ENCODE measurements at places on chromosomes 3 and 15. TPM values are rescaled to one million over a fixed set of nuclear protein-coding genes. Genes with fewer than 3 reads are reported as not detected.

Gene RASGRF1
- total RNA-seq, result 1.0 TPM

DNA sequence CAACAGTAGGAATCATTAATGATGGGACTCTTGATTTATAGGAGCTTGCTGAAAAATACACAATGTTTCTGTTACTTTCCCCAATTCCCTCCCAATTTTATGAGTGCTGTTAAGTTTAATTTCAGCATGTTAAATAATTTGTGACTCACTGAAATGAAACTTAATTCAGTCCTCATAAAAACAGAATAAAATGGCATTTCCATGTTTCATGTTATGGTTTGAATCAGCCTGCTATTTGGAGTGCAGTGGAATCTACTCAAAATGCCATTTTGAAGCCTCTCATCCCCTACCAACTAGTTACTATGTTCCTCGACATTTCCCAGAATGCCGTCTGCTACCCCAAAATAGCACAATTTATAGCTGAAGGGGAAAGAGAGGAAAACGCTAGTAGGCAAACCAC lies 237.5 kb downstream of the ADAMTS17 start:
- H3K27ac ChIP-seq, result no peak overlapping the region
- H3K4me1 ChIP-seq, result no peaks in the 10 kb centered on the region
- H3K4me3 ChIP-seq, result no peak overlapping the region
- H3K27me3 ChIP-seq, result no peaks in the 10 kb centered on the region

GRCh38 chr3:189042832-189043231 lies 128.9 kb upstream of the TPRG1 start:
- H3K36me3 ChIP-seq, result no peaks in the 10 kb centered on the region
- H3K27me3 ChIP-seq, result no peaks in the 10 kb centered on the region
- no peak overlapping the region for H3K27ac ChIP-seq
- DNase-seq, result no peak
- H3K4me3 ChIP-seq, result no peak overlapping the region
- H3K4me1 ChIP-seq, result no peaks in the 10 kb centered on the region

DNA sequence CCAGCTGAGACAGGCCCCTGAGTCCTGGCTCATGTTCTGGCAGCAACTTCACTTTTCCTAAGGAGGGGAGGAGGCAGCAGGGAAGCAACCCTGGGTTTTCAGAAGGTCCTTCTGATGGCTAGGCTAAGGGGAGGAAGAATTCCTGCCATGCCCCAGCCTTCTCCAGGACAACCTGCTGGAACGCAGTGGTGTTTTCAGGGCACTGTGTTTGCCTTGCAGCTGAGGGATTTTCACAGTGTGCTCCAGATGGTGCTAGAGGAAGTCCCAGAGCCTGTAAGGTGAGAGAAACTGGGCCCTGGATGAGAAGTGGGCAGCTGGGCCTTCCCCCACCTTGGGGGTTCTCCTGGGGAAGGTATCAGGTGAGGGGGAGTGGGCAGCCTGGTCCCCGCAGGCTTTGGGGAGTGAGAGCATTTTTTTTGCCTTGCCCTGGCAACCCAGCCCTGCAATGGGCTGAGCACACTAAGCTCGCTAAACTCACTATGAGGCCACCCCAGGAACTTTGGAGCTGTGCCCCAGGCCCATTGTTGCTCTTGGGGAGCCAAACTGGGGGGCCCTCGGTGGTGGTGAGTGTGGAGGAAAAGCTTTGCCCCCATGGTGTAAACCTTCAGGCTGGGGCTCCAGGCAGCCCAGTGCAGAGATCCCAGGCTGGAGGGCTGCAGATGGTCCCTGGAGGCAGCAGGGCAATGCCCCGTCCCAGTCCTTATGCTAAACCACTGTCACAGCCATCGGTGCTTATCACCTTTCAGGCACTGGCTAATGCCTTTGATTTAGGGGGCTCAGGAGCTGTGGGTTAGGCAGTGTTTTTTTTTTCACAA lies 41.1 kb downstream of the ACAA1 start:
- no peaks in the 10 kb centered on the region for H3K27me3 ChIP-seq
- no peak overlapping the region for H3K4me3 ChIP-seq
